ENCODE measurements at places on chromosomes 5 and 9.

GRCh38 chr9:135355521-135356011 is 124.0 kb upstream of the PPP1R26 start:
- no peak for DNase-seq

DNA sequence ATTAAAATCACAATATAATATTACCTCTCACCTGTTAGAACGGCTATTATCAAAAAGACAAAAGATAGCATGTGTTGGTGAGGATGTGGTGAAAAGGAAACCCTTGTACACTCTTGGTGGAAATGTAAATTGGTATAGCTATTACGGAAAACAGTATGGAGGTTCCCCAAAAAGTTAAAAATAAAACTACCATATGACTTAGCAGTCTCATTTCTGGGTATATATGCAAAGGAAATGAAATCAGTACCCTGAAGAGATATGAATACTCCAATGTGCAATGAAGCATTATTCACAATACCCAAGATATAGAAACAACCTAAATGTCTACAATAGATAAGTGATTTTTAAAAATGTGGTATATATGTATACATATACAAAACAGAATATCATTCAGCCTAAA is 199.9 kb downstream of the SNX18 start:
- DNase-seq: no peak

DNA sequence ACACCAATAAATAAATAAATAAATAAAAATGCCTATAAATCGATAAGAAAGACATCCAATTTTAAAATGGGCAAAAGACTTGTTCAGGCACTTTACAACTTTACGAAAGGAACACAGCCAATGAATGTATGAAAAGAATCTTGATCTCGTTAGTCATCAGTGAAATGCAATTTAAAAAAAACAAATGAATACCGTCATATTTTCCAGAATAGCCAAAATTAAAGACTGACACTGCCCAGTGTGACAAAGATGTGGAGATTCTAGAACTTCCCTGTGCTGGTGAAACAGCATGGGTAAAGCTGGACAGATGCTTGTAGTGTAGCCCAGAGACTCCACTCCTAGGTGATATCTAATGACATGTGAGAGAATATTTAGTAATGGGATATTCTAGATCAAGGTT is 127.1 kb downstream of the GOLPH3 start:
- no peak for DNase-seq

- no peak for DNase-seq
Measured at GRCh38 chr9:33908749-33909148, 91.8 kb downstream of the UBE2R2 start.

DNA sequence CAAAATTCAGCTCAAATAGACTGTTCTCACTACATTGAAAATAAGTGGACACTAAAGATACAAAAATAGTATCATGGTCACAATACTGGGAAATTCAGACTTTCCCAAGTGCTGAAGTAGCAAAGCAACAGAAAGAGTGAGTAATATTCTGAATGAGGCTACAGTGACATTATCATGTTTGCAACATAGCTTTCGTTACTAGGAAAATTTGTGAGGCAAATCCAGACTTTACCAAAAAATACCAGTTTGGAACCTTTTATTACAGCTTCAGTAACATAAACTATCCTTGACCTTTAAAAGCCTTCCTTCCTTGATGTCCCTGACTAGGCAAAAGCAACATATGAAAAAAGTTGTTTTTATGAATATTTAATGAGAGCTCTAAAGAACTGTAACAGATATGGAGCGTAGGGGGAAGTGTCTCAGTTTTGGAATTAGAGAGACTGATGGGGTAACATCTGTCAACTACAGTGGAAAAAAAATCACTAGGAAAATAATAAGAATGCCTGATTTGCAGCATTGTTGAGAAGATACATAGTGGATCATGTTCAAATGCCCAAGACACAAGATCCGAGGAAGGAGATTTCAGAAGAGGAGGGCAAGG is 312.9 kb downstream of the ADGRV1 start:
- no peak for DNase-seq

DNA sequence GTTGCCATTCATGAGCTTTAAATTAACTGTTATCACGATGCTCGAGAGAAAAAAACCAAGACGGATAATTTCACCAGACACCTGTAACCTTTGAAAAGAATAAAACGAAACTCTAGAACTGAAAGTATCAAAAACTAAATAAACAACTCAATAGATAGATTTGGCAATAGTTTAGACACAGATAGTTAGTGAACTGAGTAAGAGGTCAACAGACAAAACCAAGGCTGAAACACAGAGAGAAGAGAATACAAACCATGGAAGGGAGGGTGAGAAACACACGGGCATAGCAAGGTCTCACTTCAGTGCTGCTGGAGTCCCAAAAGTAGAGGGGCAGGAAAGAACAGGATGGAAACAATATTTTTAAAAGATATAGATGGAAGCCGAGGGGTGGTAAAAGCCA is 3.3 kb upstream of the OR2V1 start:
- DNase-seq: no peak

GRCh38 chr5:97568382-97568781 is 385.3 kb upstream of the RIOK2 start:
- no peak for DNase-seq

DNA sequence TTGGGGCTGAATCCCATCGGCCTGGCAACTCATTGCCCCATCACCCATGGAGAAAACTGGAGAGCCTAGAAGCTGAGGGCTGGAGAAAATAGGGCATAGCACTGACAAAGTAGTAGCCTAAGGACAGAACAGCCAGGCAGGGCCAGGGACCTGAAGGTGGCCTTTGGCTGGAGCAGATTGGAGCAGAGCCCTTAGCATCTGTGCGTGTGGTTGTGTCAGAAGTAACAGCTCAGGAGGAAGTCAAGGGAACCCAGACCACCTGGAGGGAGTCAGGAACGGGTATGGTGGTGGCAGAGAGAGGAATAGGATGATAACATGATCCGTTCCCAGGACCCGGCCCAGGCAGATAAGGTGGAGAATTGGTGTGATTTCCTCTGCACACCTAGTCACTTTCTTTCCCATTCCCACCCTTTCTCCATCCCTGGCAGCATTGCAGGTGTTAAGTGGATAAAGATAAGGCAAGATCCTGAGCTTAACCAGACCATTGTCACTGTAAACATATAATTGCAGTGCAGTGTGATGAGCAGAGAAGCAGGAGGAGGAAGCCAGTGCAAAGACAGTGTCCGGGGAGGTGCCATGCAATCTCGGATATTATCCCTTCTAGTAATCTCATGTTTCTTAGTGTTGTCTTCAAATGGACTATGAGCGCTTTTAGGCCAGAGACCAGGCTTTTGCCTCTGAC is 67.0 kb downstream of the NDFIP1 start:
- no peak for DNase-seq

- DNase-seq: no peak
Measured at GRCh38 chr9:85117831-85118230, 448.3 kb downstream of the NTRK2 start.

- DNase-seq: no peak
Measured at GRCh38 chr9:120307599-120307998, 272.4 kb downstream of the CDK5RAP2 start.

- no peak for DNase-seq
Measured at GRCh38 chr9:90966480-90967144, 165.0 kb downstream of the SYK start.

GRCh38 chr5:157387683-157388093 is 72.3 kb upstream of the NIPAL4 start:
- no peak for DNase-seq

- no peak for DNase-seq
Measured at GRCh38 chr5:67098656-67099055, 97.9 kb downstream of the CD180 start.

DNA sequence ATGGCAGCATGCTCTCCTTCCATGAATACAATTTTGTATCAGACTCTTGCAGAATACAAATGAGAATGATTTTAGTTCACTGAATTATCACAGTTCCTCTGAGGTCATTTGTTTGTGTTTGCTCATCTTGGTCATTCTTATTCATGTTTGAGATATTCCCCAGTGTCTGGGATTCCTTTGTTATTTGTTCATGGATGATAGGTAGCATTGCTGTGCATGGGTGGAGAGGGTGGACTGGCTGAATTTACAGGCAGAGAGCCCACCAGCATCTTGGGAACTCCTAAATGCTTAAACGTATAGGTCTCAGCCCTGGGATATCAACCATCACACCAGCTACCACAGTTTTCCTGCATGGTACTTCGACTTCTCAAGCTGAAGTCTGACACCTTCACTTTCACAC is 459.8 kb downstream of the CCDC171 start:
- DNase-seq: no peak

GRCh38 chr5:91007251-91007650 is 375.9 kb downstream of the ARRDC3 start:
- no peak for DNase-seq

DNA sequence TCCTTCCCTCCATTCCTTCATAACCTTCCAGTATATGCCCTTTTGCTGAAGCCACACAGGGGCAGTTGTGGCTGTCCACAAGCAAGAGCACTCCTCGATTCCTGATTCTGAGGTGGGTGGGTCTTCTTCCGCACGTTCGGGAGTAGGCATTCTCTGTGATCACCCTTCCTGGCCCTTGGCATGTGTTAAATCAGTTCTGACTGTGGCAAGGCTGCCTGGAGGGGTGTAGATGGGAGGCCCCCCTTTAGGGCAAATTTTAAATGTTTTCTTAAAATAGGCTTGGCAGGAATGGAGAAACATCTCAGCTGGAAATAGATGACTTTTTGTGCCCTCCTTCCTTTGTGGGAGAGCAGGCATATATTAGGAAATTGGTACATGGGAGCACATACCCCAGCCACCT is 3.1 kb downstream of the AGXT2 start:
- no peak for DNase-seq

DNA sequence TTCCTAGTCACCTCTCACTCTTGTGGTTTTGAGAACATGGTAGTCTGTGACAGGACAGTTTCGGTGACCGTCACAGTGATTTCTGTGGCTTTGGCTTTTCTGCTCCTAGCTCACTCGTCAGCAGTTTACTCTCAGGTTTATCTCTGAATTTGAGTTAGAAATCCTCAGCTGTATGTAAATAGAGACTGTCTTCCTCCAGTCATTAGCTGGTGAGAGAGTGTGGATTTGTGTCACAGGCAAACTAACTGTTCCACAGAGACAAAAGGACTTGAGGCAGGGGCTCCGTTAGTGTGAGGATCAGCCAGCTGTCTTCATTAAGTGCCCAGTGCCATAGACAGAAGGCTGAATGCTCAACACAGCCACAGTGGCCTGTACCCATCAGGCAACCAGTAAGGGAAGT is 131.4 kb downstream of the CD180 start:
- DNase-seq: no peak

DNA sequence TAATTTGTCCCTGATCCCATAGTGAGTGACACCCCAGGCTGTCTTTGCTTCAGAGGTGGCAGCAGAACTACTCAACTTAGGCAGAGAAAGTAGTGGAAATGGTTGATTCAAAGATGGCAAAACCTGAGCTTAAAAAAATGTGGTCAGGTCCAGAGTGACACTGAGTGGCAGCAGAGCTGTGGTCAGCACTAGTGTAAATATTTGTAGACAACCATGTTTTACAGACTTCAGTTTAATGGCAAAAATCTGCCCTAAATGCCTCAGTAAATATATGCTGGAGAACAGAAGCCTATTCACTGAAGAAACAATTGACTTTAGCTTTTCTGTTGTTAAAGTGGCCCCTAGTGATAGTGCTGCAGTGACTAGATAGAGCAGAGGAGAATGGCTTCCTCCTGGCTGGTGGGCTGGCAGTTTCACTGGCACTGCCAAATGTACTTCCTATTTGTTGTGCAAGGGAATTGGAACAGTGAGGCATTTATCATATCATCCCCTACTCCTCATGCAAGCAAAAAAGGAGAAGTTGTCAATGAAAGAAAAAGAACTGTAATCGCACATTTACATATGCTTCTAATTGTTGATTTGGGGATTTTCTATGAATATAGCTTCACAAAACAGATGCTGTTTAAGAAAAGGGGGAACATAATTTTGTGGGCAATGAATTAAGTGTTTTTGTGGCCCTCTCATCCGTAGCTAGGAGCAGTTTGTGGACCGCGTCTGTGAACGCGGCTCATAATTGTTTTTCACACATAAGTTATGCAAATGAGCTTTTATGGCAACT is 12.0 kb downstream of the PBX3 start:
- DNase-seq: peak; percentile 70

DNA sequence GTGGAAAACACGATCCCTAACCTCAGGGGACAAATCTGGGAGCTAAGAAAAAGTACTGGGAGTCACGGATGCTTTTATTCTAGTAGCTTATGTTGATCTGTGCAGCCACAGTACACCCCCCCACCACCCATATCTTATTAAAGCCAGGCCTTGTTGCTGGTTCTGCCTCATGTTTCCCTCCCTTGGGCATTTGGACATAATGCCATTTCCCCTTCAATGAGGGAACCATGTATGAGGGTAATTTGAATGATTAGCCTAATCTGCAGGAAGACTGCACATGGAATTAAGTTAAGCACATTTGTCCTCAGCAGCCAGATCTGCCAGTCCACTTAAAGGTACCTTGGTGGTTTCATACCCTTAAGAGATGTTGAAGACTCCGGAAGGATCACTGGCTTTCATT is 102.0 kb downstream of the ARHGAP26 start:
- no peak for DNase-seq

- DNase-seq: no peak
Measured at GRCh38 chr5:37668524-37669047, 171.3 kb downstream of the GDNF start.

- no peak for DNase-seq
Measured at GRCh38 chr5:159933531-159934485, 17.5 kb downstream of the ADRA1B start.

- DNase-seq: no peak
Measured at GRCh38 chr9:14183001-14183400, 130.9 kb downstream of the NFIB start.

DNA sequence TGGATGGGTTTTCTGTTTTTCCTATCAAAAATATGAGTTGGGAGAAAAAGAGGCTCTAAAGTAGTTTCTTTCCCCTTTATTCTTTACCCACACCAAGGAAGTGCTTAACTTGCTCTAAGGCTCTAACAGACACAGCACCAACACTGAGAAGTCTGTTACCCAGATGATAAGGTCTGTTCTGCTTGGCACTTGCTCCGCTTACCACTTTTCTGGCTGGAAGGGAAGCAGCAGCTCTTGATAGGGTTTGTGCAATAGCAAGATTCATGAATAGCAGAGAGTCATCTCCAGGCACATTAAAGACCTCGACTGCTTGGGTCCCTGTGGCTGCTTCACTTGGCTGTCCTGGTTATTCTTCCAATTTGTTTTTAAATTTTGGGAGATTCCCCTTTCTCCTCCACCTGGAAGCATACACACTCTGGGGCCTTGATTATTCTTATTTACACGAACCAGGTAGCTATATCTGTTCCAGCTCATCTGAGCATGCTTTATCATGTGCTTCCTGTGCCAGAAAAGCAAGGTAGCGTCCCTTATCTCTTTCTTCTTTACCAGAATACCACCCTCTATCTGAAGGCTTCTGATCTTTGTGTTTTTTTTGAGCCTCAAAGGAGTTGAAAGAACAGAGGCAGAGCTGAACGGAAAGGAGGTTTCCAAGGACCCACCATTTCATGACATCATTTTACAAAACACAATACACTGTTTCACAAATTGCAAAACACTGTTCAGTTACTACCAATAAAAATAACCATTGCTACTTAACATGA is 24.8 kb downstream of the PPP3R2 start:
- no peak for DNase-seq

DNA sequence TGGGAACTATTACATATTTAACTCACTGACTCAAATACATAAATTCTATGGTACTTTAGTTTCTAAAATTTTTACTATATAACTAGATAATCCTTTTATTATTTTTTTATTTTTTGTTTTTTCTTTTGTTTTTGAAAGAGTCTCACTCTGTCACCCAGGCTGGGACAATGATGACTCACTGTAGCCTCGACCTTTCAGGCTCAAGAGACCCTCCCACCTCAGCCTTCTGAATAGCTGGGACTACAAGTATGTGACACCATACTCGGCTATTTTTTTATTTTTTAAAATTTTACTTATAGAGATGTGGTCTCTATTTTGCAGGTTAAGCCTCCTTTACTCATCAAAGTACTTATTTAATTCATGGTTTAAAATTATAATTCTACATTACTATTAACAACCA is 92.2 kb upstream of the SLCO4C1 start:
- DNase-seq: no peak
